ENCODE measurements at places on chromosomes 11 and 22.

DNA sequence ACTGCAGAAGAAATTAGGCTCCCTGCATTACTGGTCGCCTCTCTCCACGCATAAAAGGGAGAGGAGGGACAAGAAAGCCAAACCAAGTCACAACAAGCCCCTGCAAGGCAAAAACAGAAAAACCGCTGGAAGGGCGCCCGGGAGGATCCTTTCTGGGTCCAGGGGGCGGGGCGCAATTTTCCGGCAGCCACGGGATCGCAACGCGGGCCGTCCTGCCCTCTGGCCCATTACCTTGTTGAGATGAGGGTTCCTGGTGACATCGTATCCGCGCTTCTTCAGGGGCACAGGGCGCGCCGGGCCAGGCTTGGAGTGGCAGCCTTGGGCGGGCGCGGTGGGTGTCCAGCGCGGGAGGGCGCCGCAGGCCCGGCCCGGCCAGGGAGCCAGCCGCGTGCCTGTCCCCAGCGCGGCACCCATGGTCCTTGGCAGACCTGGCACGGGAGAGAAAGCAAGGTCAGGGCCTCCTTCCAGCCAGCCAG, 847 bp downstream of the ME3 start:
- no peak for DNase-seq

- DNase-seq, result no peak
Measured at GRCh38 chr11:106507645-106508306, 430.3 kb downstream of the AASDHPPT start.

DNA sequence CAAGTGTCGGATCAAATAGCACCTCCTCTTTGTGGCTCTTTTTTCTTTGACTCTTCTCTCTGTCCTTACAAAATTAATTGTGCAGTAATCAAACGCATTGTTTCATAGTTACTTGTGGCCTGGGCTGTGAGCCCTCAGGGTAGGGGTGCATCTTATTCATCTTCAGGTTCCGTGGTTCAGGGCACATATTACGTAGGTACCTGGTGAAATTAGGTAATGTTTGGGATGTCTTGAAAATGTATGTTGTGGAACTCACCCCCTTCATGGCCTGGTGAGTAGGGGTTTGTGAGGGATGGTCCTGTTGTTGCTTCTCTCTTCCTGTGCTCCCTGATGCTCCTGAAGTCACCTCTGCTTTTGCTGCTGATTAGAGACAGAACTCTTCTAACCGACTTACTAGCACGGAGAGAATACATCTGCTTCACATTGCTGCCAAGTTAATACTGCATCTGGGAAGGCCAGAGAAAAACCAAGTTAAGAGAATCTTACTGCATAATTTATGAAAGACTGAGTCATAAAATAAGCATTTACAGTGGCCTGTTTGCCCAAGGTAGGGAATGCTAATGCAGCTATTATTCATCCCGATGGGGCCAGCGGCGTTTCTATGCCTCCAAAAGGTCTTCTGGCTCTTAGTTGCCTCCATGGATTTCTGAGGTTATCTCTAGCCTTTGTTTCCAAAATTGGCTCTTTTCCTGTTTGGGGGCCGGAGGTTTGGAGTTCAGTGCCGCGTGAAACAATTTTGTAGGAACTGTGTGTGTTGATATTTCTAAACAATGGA, 66.9 kb downstream of the TBC1D22A start:
- no peak for DNase-seq

GRCh38 chr11:111086058-111086457, 159.5 kb upstream of the POU2AF2 start:
- DNase-seq, result no peak

DNA sequence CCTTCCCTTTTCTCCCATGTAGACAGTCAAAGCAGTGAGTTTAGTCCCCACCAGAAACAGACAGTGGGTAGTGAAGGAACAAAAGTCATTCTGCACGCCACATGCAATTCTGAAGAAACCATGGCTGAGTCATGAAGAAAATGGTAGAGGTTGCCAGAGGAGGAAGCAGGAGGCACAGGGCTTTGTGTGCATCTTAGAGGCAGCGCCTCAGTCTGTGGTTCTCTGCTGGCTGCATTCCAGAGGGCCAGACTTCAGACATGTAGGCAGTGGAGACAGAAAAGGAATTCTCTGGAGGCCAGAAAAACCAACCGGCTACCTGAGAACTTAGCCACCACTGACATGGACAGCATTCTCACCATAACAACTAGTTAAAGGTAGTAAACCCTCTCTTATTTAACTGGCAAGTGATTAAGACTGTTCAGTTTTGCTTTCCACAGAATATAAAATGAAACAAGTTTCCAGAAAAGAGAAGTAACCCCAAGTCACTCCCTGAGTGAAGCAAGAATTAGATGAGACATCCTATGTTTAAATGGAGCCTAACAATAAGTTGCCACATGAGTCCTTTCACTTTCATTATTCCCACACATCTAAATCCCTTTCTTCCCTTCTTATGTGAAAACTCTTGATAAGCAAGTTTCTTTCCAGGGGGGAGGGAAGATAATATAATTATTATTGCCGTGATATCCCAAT, 556.1 kb downstream of the SOX6 start:
- DNase-seq, result no peak

DNA sequence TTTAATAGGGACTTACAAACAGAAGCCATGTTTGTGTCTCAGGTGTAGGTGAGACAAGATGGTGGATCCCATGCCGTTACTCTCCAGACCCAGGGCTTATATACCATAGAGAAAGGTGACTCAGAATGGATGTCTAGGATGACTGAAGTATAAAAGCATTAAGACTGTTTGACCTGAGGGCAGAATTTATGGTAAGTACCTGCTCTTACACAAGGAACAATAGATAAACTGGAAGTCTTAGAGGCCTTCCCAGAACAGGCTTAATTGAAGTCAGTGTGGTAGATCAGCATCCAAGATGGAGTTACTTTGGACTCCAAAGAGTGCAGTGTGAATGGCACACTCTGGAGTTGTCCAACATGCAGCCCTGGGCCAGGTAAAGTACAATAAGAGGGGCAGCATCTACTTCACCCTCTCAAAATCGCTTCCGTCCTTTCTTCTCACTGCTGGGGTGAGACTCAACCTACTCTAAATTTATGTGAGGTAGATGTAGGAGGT, 387.0 kb upstream of the DDI1 start:
- DNase-seq, result no peak

DNA sequence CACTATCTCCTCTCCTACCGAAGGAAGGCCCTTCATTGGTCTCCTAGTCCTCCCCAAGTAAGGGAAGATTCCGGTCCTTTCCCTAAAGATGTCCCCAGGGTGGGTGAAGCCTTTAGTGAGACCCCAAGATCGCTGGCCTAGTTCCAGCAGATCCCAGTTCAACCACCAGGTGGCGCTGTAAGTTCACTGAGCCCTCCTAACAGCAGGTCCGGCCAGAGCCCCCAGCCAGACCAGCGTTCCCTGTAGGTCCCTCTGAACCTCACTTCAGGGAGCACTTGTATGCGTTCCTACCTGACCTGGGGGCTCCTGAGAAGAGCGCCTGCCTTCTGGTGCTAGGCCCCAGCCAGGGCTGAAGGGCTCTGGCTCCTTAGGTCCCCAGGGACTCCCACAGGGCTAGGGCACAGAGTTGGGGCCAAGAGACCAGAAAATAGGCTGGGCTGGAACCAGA, 38.1 kb downstream of the LMO1 start:
- DNase-seq, result peak; percentile 47

- no peak for DNase-seq
Measured at GRCh38 chr11:27234043-27234668, 128.9 kb downstream of the CCDC34 start.

DNA sequence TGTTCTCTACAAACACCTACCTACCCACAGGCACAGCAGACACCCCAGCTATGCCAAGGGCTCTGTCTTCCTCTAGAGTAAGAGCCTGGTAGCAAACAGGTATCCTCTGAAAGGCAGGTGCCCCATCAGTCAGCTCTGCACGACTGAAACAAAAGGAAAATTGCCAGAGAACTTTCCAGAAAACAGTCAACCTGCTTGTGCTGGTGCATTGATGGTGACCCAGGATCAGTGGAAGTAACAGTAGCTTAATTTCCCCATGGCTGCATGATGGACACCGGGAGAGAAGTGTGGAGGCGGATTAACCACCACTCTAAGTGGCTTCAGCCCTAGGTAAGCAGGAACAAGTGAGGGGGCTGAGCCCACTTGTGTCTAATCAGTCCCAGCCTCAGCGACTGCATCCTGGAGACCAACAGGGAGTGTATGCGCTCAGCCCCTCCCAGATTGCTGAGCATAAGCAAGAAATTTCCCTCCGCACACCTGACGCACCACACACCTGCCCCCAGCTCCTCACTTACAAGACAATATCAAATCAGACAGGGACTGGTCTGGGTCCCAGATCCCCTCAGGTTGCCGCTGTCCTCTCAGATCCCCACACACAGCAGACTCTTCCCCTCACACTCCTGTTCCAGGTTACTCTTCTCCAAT, 70.7 kb upstream of the IGLL5 start:
- DNase-seq, result no peak

- no peak for DNase-seq
Measured at GRCh38 chr11:70429724-70430521, 31.6 kb downstream of the CTTN start.

GRCh38 chr22:50523806-50524675, 1.4 kb downstream of the SCO2 start:
- DNase-seq, result no peak

- no peak for DNase-seq
Measured at GRCh38 chr11:1523779-1524178, 37.2 kb upstream of the MOB2 start.

Data from T-helper 1 cell (primary cell).